PC-9 (cell line): ENCODE measurements at places on chromosomes 16 and 17.
A peak's percentile ranks its signal among the peaks of the same experiment; 100 is the strongest.

- no peak for DNase-seq
- H3K27me3 ChIP-seq = peaks cover 54% of the 10 kb centered on the region
- H3K36me3 ChIP-seq = no peaks in the 10 kb centered on the region
- H3K4me3 ChIP-seq = no peak overlapping the region
Measured at GRCh38 chr17:15392326-15392741, 50.9 kb upstream of the TEKT3 start.

DNA sequence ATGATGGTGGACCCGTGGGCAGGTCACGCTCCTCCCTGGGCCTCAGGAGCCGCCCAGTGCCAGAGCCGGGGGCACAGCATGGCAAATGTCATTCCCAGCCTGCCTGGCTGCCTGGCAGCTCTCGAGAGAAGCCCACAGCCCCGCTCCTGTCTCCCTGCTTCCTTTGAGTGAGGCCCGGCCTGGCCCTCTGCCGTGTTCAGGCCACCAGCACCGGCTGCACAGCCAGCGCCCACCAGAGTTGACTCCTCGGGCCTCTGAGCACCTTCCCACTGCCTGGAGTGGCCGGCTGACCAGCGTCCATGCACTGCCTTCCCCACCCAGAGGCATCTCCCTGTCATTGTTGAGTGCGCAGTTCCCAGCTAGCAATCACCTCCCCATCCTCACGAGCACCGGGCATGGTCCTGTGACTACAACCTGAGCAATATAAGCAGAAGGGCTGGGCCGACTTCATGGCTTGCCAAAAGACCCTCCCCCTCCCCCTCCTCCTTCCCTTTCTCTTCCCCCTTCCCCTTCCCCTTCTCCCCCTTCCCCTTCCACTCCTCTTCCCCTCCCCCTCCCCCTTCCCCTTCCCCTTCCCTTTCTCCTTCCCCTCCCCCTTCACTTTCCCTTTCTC lies 11.9 kb upstream of the SLC38A10 start:
- no peak for DNase-seq
- no peak overlapping the region for H3K4me3 ChIP-seq
- no peaks in the 10 kb centered on the region for H3K36me3 ChIP-seq
- no peaks in the 10 kb centered on the region for H3K27me3 ChIP-seq

GRCh38 chr16:87410530-87410929 lies 18.4 kb downstream of the MAP1LC3B start:
- H3K27ac ChIP-seq = no peak overlapping the region
- no peak overlapping the region for H3K4me3 ChIP-seq
- DNase-seq = no peak
- no peaks in the 10 kb centered on the region for H3K36me3 ChIP-seq
- no peaks in the 10 kb centered on the region for H3K4me1 ChIP-seq

GRCh38 chr16:47374629-47375028 lies 86.2 kb downstream of the ITFG1 start:
- H3K4me1 ChIP-seq = no peaks in the 10 kb centered on the region
- H3K36me3 ChIP-seq = no peaks in the 10 kb centered on the region; the same call in 1 of the 2 replicates
- no peak overlapping the region for H3K27ac ChIP-seq
- H3K27me3 ChIP-seq = no peaks in the 10 kb centered on the region
- no peak for DNase-seq
- no peak overlapping the region for H3K4me3 ChIP-seq

- H3K4me1 ChIP-seq = no peaks in the 10 kb centered on the region
- no peak overlapping the region for H3K27ac ChIP-seq
- H3K4me3 ChIP-seq = no peak overlapping the region
- H3K36me3 ChIP-seq = no peaks in the 10 kb centered on the region
- peak; percentile 45 for DNase-seq
Measured at GRCh38 chr17:73998653-73999645, 204.5 kb upstream of the RPL38 start.

DNA sequence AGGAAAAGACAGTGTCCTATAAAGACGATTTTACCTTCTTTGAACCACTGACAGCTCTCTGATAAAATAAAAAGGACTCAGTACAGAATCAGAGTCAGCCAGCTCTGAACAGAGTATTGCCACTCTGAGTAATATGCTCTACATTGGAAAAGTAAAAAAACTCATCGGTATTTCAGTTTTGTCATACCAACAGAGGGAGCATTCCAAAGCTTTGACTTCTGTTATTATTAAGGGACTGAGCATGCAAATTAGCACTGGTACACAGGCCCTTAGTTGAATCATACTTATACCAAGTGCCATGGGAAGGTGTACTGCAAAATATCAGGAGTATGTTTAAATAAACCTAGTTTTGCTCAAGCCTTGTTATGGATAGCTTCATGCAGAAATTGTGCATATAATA lies 509.0 kb upstream of the KIF2B start:
- H3K4me3 ChIP-seq = no peak overlapping the region
- H3K36me3 ChIP-seq = no peaks in the 10 kb centered on the region
- H3K27ac ChIP-seq = no peak overlapping the region
- H3K4me1 ChIP-seq = no peaks in the 10 kb centered on the region
- no peak for DNase-seq
- no peaks in the 10 kb centered on the region for H3K27me3 ChIP-seq

GRCh38 chr16:9062301-9062700 lies 29.1 kb upstream of the HAPSTR1 start:
- no peaks in the 10 kb centered on the region for H3K36me3 ChIP-seq
- H3K27ac ChIP-seq = no peak overlapping the region
- no peak for DNase-seq

GRCh38 chr17:67110619-67111018 lies 66.3 kb downstream of the CACNG1 start:
- H3K36me3 ChIP-seq = peaks cover 17% of the 10 kb centered on the region; the same call in 1 of the 2 replicates
- no peak overlapping the region for H3K27ac ChIP-seq
- H3K4me1 ChIP-seq = no peaks in the 10 kb centered on the region
- H3K27me3 ChIP-seq = no peaks in the 10 kb centered on the region

- DNase-seq = no peak
- peaks cover 21% of the 10 kb centered on the region for H3K4me1 ChIP-seq
- no peaks in the 10 kb centered on the region for H3K27me3 ChIP-seq
Measured at GRCh38 chr16:50699326-50700159, 6.1 kb downstream of the NOD2 start.

DNA sequence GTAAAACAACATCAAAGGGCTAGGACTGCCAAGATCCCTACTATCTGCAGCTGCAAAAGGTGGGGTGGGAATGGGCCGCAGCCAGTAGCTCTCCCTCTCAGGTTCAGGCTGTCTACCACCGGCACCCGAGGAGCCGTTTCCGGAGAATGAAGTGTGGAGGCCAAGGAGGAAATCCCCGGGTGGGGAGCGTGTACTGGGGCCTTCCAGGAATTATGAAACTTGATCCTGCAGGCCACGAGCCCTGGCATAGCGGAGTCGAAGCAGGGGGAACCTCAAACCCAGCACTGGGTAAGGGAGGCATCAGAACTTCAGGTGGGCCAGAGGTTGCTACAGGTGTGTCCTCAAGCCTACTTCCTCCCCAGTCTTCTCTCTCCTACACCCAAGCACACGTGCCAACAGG lies 5.1 kb downstream of the INPP5K start:
- H3K4me3 ChIP-seq = no peak overlapping the region
- H3K36me3 ChIP-seq = no peaks in the 10 kb centered on the region
- H3K27me3 ChIP-seq = no peaks in the 10 kb centered on the region

- 0 out of 2 replicates have a peak overlapping the region, but pooled peaks have one; percentile 36 for H3K27ac ChIP-seq
- peak overlapping the region; percentile 91; the same call in 1 of the 2 replicates for H3K4me3 ChIP-seq
- peaks cover 50% of the 10 kb centered on the region for H3K4me1 ChIP-seq
- DNase-seq = peak; percentile 64
- H3K36me3 ChIP-seq = no peaks in the 10 kb centered on the region
- no peaks in the 10 kb centered on the region for H3K27me3 ChIP-seq
Measured at GRCh38 chr16:73058221-73058615, 10.3 kb upstream of the ZFHX3 start.

GRCh38 chr16:2056681-2057407 lies 9.1 kb downstream of the TSC2 start:
- DNase-seq = no peak
- H3K27ac ChIP-seq = no peak overlapping the region
- H3K4me1 ChIP-seq = no peaks in the 10 kb centered on the region
- no peaks in the 10 kb centered on the region for H3K36me3 ChIP-seq
- H3K27me3 ChIP-seq = no peaks in the 10 kb centered on the region

GRCh38 chr17:50871364-50871763 lies 5.2 kb upstream of the TOB1 start:
- DNase-seq = no peak
- H3K4me3 ChIP-seq = no peak overlapping the region
- no peaks in the 10 kb centered on the region for H3K27me3 ChIP-seq
- peaks cover 20% of the 10 kb centered on the region for H3K4me1 ChIP-seq
- no peak overlapping the region for H3K27ac ChIP-seq

DNA sequence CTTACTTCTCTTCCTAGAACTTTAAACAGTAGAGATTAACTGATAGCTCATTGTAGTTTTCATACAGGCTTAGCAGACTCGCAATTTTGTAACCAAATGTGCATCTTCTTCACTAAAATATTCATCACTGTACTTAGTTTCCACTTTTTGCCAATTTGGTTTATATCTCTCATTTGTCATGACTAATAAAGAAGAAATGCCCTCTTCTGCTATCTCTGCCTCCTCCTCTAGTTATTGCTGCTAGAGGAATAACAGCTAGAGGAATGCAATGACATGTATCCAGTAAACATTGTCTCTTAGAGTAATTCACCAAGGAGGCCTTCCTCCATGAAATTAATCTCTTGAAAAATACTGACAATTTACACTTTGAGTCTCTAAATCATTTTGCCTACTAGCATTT lies 115.5 kb upstream of the COX10 start:
- no peaks in the 10 kb centered on the region for H3K36me3 ChIP-seq
- no peak overlapping the region for H3K27ac ChIP-seq
- H3K4me1 ChIP-seq = no peaks in the 10 kb centered on the region
- H3K27me3 ChIP-seq = no peaks in the 10 kb centered on the region

- no peak overlapping the region for H3K27ac ChIP-seq
- H3K4me3 ChIP-seq = no peak overlapping the region
- no peaks in the 10 kb centered on the region for H3K4me1 ChIP-seq
Measured at GRCh38 chr16:60681043-60681442, 1355.2 kb downstream of the CDH8 start.
